Pancreas (tissue), 10 donors: ENCODE measurements at places on chromosomes 5 and 9. TPM values are rescaled to one million over a fixed set of nuclear protein-coding genes. Genes with fewer than 3 reads are reported as not detected.

Gene SLC23A1
- total RNA-seq: 0.67 TPM

Gene ANKRD31
- total RNA-seq: 0.18 TPM

Gene MLLT3
- total RNA-seq: 4.1 TPM

Gene TTC39B
- total RNA-seq: 5.1 TPM

- no peaks in the 10 kb centered on the region for H3K27me3 ChIP-seq
- H3K27ac ChIP-seq: no peak overlapping the region
- no peak overlapping the region for H3K4me3 ChIP-seq
- no peak for DNase-seq
- no peaks in the 10 kb centered on the region for H3K36me3 ChIP-seq
These were observed 55.2 kb downstream of the GLDC start for GRCh38 chr9:6590334-6590733.

DNA sequence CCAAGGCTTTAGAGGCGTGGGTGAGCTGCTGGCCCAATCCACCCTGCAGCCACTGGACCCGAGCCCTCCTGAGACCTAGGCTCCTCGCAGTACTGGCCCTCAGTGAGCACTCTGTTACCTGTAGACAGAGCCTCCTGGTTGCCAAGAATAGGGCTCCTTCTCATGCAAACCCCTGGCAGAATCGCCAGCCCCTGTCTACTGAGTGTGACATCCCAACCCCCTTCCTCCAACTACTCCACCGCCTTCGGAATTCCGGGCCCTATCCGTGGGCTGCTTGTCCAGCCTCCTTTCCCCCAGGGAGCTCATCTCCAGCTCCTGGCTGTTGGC lies 23.8 kb upstream of the COL5A1 start:
- H3K4me3 ChIP-seq: no peak overlapping the region
- DNase-seq: no peak
- no peaks in the 10 kb centered on the region for H3K4me1 ChIP-seq
- H3K27ac ChIP-seq: no peak overlapping the region
- H3K36me3 ChIP-seq: no peaks in the 10 kb centered on the region
